ENCODE measurements at places on chromosomes 6 and 20. TPM values are rescaled to one million over a fixed set of nuclear protein-coding genes. Genes with fewer than 3 reads are reported as not detected.

The TPBG gene
- not detected for polyA plus RNA-seq

- H3K4me1 ChIP-seq: no peaks in the 10 kb centered on the region
- DNase-seq: no peak
- H3K36me3 ChIP-seq: no peaks in the 10 kb centered on the region
- H3K27me3 ChIP-seq: no peaks in the 10 kb centered on the region
- H3K27ac ChIP-seq: no peak overlapping the region
Measured at GRCh38 chr6:162917506-162917905, 189.7 kb downstream of the PACRG start.

GRCh38 chr20:6838181-6838826 lies 70.8 kb downstream of the BMP2 start:
- H3K4me1 ChIP-seq: no peaks in the 10 kb centered on the region
- no peak for DNase-seq
- no peak overlapping the region for H3K4me3 ChIP-seq
- H3K27me3 ChIP-seq: no peaks in the 10 kb centered on the region
- no peak overlapping the region for H3K27ac ChIP-seq

The SLC17A3 gene
- not detected for polyA plus RNA-seq

- no peaks in the 10 kb centered on the region for H3K27me3 ChIP-seq
- no peaks in the 10 kb centered on the region for H3K36me3 ChIP-seq
- H3K27ac ChIP-seq: no peak overlapping the region
Measured at GRCh38 chr6:31610968-31611367, 4.1 kb upstream of the AIF1 start.

DNA sequence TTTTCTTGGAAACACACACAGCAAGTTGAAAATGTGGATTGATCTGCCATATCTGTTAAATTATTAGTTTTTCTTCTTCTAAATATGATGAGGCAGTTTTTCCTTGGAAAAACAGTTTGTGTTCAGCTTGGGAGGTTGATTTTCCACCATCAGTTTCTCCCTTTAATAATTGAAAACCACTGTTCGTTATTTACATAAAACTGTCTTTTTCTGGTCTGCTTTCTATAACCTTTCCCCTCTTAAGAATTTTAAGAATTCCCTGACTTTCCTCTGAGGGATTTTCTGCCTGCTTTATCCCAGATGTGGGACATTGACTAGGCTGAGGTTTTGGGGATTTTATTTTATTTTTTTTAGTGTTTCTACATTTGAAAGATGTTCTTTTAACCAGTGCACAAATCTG lies 27.2 kb downstream of the DSE start:
- H3K4me3 ChIP-seq: no peak overlapping the region
- H3K27me3 ChIP-seq: no peaks in the 10 kb centered on the region
- no peaks in the 10 kb centered on the region for H3K36me3 ChIP-seq
- no peaks in the 10 kb centered on the region for H3K4me1 ChIP-seq
- no peak overlapping the region for H3K27ac ChIP-seq

DNA sequence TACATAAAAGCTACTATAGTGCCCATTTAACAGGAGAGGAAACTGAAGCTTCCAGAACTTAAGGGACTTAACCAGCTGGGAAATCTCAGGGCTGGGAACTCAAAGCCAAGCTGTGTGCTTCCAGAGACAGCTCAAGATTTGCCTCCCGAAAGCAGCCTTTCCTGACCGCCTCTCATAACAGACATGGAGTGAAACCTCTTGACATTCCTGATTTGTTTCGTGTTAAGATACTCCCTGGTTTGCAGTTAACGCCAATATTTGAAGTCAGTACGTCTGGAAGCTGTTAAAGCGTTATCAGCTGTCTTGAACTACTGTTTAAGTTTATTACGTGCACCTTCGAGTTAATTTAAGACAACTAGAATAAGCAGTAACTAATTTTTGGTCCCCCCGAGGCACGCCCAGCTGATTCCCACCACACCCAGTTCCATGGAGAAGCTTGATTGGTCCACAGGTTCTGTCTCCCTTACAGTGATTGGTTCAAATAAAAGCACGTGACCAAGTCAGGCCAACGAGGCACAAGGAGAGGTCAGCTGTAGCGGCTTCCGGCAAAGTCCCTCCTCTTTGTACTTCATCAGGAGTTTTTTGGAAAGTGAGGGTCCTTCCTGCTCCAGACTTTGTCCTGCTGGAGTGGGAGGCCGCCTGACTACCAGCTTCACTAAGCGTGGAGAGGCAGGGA lies 8.9 kb upstream of the TCP11 start:
- H3K27ac ChIP-seq: no peak overlapping the region
- no peaks in the 10 kb centered on the region for H3K4me1 ChIP-seq
- H3K36me3 ChIP-seq: no peaks in the 10 kb centered on the region
- no peak for DNase-seq
- H3K4me3 ChIP-seq: no peak overlapping the region
- no peaks in the 10 kb centered on the region for H3K27me3 ChIP-seq

- H3K27me3 ChIP-seq: no peaks in the 10 kb centered on the region
- H3K4me1 ChIP-seq: no peaks in the 10 kb centered on the region
- H3K36me3 ChIP-seq: no peaks in the 10 kb centered on the region
- no peak overlapping the region for H3K27ac ChIP-seq
- no peak for DNase-seq
Measured at GRCh38 chr20:18633411-18633810, 45.6 kb downstream of the DTD1 start.

GRCh38 chr6:134071846-134072245 lies 19.4 kb upstream of the SLC2A12 start:
- H3K4me3 ChIP-seq: no peak overlapping the region
- H3K27me3 ChIP-seq: no peaks in the 10 kb centered on the region
- H3K36me3 ChIP-seq: no peaks in the 10 kb centered on the region
- no peaks in the 10 kb centered on the region for H3K4me1 ChIP-seq
- DNase-seq: no peak

GRCh38 chr6:49342410-49342809 lies 120.6 kb downstream of the MMUT start:
- H3K4me3 ChIP-seq: no peak overlapping the region
- H3K27me3 ChIP-seq: no peaks in the 10 kb centered on the region

The GABRR1 gene
- not detected for polyA plus RNA-seq

DNA sequence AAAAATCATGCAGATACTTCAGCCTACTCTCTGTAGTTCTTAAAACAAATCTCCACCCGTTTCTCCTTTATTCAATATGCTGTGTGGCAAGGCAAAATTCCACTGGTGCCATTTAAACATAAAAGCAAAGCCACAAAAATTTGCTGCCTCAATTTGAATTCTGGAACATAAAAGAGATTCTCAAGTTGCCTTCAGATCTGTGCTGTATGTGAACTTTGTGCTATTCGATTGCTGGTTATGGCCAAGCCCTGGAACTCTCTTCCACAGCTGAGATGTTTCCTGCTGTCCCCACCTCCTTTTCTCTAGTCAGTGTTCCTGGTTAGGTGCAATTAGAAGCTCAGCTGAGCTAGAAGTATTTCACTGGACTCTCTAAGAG lies 395.3 kb upstream of the BTBD3 start:
- no peaks in the 10 kb centered on the region for H3K27me3 ChIP-seq
- H3K36me3 ChIP-seq: no peaks in the 10 kb centered on the region
- H3K4me3 ChIP-seq: no peak overlapping the region

GRCh38 chr6:118054082-118054481 lies 147.0 kb downstream of the SLC35F1 start:
- H3K4me1 ChIP-seq: no peaks in the 10 kb centered on the region
- H3K36me3 ChIP-seq: no peaks in the 10 kb centered on the region
- no peak for DNase-seq

- no peak overlapping the region for H3K27ac ChIP-seq
- H3K36me3 ChIP-seq: no peaks in the 10 kb centered on the region
- no peaks in the 10 kb centered on the region for H3K4me1 ChIP-seq
- peaks cover 4% of the 10 kb centered on the region for H3K27me3 ChIP-seq
- peak overlapping the region; percentile 25 for H3K4me3 ChIP-seq
- DNase-seq: no peak
Measured at GRCh38 chr6:108133594-108134179, 32.1 kb upstream of the NR2E1 start.

The PRR18 gene
- polyA plus RNA-seq: not detected

DNA sequence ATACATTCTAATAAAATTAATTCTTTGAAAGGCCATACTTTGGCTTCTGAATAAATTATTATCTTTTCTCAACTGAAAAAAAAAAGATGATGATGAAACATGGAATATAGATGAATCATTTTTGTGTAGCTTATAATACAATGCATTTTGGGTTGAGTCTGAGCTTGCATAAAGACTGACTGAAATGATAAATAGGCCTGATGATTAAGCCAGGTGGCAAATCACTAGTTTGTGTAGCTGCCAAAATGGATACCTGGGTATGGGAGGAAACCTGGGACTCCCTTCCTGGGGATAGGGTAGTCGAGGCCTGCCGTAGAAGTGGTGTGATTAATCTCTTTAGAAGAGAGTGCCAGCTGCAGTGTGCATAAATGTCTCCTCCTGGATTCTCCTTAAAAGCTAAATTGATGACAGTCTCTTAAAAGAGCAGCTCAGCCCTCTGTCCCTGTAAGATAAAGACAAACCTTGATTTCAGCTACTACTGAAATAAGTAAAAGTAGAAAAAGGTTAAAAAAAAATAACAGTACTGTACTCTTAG lies 275.1 kb downstream of the GRIK2 start:
- no peak overlapping the region for H3K27ac ChIP-seq
- DNase-seq: no peak
- H3K27me3 ChIP-seq: no peaks in the 10 kb centered on the region
- no peak overlapping the region for H3K4me3 ChIP-seq
- H3K4me1 ChIP-seq: no peaks in the 10 kb centered on the region
- H3K36me3 ChIP-seq: no peaks in the 10 kb centered on the region

DNA sequence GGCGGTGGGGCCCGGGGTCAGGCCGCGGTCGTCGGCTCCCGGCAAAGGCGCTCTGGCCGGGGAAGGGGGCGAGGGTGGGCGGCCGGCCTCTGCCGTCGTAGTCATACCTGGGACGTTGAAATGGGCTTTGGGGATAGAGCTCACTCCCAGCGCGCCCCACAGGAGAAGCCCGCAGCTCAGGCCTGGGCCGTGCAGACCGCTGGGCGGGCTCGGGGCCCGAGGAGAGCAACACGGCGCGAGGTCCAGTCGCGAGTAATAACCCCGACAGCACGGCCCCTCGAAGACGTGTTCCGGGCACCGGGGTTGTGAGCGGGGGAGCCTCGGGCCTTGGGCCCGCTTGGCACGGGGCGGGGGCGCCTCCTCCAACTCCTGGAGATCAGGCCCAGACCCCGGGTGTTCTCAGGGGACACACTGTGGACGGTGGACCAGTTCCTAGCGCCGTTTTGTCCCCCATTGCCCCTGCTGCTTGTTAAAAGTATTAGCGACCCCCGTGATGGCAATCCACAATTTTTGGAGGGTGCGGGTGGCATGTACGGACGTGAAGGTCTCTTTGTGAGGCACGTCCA lies 10.9 kb downstream of the FOXC1 start:
- no peak overlapping the region for H3K27ac ChIP-seq
- no peak overlapping the region for H3K4me3 ChIP-seq
- H3K36me3 ChIP-seq: no peaks in the 10 kb centered on the region
- DNase-seq: no peak
- H3K4me1 ChIP-seq: peaks cover 6% of the 10 kb centered on the region

The CFAP61 gene
- not detected for polyA plus RNA-seq

The BHLHE23 gene
- not detected for polyA plus RNA-seq

The OOEP gene
- polyA plus RNA-seq: not detected

- H3K4me1 ChIP-seq: no peaks in the 10 kb centered on the region
- H3K4me3 ChIP-seq: no peak overlapping the region
- no peak for DNase-seq
- H3K27me3 ChIP-seq: no peaks in the 10 kb centered on the region
- no peak overlapping the region for H3K27ac ChIP-seq
Measured at GRCh38 chr6:75947935-75948334, 124.5 kb downstream of the IMPG1 start.

The CALHM4 gene
- polyA plus RNA-seq: not detected

The CLVS2 gene
- polyA plus RNA-seq: not detected

DNA sequence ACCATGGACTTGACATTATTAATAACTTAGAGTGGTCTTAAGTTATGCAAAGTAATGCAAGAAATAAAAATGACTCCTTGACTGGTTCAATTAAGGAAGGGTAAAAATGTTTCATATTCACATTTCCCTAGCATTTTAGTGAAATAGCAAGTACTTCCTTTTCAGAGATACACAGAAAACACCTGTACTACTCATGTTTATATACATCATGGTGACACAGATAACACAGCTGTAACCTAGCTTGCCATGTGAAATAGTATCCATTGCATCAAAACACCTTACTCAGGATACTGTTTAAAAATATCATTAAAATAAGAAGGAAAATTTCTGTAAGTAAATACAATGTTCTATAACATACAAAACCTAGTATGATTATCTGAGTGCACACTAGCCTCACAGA lies 102.4 kb downstream of the AHI1 start:
- no peak for DNase-seq
- no peaks in the 10 kb centered on the region for H3K36me3 ChIP-seq
- no peaks in the 10 kb centered on the region for H3K27me3 ChIP-seq
- H3K4me3 ChIP-seq: no peak overlapping the region

- H3K4me1 ChIP-seq: no peaks in the 10 kb centered on the region
- no peak overlapping the region for H3K27ac ChIP-seq
- no peaks in the 10 kb centered on the region for H3K36me3 ChIP-seq
- H3K27me3 ChIP-seq: no peaks in the 10 kb centered on the region
- no peak overlapping the region for H3K4me3 ChIP-seq
Measured at GRCh38 chr20:51106011-51106410, 83.1 kb upstream of the KCNG1 start.

- H3K4me3 ChIP-seq: no peak overlapping the region
- no peaks in the 10 kb centered on the region for H3K27me3 ChIP-seq
- no peak overlapping the region for H3K27ac ChIP-seq
- no peaks in the 10 kb centered on the region for H3K36me3 ChIP-seq
- no peak for DNase-seq
Measured at GRCh38 chr6:68718385-68719073, 83.4 kb downstream of the ADGRB3 start.

- DNase-seq: no peak
- H3K4me3 ChIP-seq: no peak overlapping the region
- no peaks in the 10 kb centered on the region for H3K27me3 ChIP-seq
- H3K4me1 ChIP-seq: no peaks in the 10 kb centered on the region
Measured at GRCh38 chr6:87633851-87634250, 43.9 kb downstream of the ORC3 start.

DNA sequence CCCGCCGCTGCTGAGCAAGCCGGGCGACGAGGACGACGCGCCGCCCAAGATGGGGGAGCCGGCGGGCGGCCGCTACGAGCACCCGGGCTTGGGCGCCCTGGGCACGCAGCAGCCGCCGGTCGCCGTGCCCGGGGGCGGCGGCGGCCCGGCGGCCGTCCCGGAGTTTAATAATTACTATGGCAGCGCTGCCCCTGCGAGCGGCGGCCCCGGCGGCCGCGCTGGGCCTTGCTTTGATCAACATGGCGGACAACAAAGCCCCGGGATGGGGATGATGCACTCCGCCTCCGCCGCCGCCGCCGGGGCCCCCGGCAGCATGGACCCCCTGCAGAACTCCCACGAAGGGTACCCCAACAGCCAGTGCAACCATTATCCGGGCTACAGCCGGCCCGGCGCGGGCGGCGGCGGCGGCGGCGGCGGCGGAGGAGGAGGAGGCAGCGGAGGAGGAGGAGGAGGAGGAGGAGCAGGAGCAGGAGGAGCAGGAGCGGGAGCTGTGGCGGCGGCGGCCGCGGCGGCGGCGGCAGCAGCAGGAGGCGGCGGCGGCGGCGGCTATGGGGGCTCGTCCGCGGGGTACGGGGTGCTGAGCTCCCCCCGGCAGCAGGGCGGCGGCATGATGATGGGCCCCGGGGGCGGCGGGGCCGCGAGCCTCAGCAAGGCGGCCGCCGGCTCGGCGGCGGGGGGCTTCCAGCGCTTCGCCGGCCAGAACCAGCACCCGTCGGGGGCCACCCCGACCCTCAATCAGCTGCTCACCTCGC lies 1.5 kb downstream of the ARID1B start:
- peak overlapping the region; percentile 79 for H3K27ac ChIP-seq
- no peaks in the 10 kb centered on the region for H3K27me3 ChIP-seq
- H3K36me3 ChIP-seq: no peaks in the 10 kb centered on the region
- DNase-seq: peak; percentile 51

GRCh38 chr6:41439524-41440418 lies 104.4 kb downstream of the NCR2 start:
- H3K27me3 ChIP-seq: no peaks in the 10 kb centered on the region
- no peak overlapping the region for H3K27ac ChIP-seq
- H3K36me3 ChIP-seq: no peaks in the 10 kb centered on the region
- no peak overlapping the region for H3K4me3 ChIP-seq
- DNase-seq: no peak
- peaks cover 37% of the 10 kb centered on the region for H3K4me1 ChIP-seq
